ENCODE measurements at places on chromosomes 2 and 18.
A peak's percentile ranks its signal among the peaks of the same experiment; 100 is the strongest.

GRCh38 chr2:152646264-152646663 lies 71.0 kb downstream of the PRPF40A start:
- no peak for DNase-seq

GRCh38 chr2:236195726-236196125 lies 27.5 kb upstream of the GBX2 start:
- no peak for DNase-seq

- DNase-seq, result no peak
These were observed 350.4 kb downstream of the NR4A2 start for GRCh38 chr2:155982135-155982534.

GRCh38 chr2:111123751-111124150 lies 3.0 kb downstream of the BCL2L11 start:
- DNase-seq, result no peak

DNA sequence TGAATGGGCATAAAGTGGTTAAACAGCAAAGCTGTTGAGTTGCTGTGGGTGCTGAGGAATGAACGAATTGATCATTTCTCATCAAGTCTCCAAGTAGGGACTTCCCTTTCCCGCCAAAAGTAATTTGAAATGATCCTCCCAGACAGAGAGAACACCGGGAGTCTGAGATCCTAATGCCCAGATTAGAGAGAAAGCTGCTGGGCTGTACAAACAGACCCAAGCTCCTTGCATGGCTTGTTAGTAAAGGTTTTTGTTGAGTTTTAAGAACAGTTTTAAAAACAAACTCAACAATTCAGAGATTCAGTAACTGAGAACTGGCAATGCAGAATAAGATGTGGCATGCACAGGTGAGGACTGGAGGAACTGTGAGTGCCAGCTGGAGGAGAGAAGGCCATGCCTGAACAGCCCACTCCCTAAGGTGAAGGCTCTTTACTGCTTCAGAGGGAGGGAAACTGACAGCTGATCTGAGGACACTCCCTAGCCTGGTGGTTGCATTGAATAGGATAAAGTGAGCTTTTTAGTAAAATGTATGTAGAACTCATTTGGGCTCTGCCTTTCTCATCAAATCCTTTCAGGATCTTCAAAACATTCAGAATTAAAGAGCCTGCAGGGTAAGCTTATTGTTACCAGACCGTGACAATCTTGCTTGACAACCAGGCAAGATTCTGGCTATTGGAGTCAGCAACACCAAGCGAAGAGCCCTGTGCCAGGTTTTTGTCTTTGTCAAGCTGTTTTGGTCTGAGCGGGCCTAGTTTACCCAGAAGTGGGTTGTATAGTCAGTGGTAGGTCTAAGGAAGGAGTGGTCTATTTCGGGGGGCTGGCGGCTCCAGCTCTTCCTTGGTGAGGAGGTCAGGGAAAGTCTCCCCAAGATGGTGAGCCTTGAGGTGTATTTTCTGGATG lies 63.2 kb upstream of the IGFBP5 start:
- DNase-seq, result no peak

DNA sequence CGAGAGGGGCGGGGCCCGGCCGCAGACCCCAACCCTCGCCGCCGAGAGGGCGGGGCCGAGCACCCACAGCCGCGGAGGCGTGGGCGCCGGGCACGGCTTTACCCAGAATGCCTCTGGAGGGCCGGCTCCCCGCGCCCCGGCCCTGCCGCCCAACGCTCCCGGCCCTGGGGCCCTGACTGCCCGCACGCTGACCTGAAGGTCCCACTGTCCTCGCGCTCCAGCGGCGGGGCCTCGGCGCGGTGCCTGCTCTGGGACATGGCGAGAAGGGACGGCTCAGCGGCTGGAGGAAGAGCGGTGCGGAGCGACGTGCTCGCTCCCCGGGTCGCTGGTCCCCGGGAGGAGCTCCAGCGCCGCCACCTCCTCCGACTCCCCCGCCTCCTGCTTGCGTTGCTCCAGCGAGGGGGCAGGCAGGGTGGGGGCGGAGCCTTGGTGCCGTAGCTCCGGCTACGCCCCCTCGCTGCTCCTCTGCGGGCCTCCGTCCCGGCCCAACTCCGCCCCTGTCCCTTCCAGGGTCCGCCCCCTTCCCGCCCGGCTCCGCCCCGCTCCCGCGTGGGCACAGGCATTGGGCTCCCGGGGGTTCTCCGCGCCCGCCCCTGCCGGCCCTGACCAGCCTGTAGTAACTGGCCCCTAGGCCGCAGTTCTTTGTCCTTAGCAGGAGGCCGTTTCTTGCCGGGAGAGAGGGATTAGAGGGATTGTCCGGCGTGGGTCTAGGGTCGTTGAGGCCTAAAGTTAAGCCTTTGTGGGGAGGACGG lies at the start of the genes PJVK and PRKRA:
Gene PJVK, plus strand, starts transcription at position 605 of the 752 bp plus-strand sequence. CDS start 2,032 bp downstream, outside the sequence.
Gene PRKRA, minus strand, starts transcription at position 402 of the 752 bp plus-strand sequence. Its CDS starts 145 bp downstream, at position 257.
- DNase-seq, result peak; percentile 97

GRCh38 chr2:235744161-235744560 lies 250.3 kb downstream of the AGAP1 start:
- no peak for DNase-seq

- no peak for DNase-seq
These were observed 261.2 kb downstream of the STK39 start for GRCh38 chr2:167986223-167986622.

DNA sequence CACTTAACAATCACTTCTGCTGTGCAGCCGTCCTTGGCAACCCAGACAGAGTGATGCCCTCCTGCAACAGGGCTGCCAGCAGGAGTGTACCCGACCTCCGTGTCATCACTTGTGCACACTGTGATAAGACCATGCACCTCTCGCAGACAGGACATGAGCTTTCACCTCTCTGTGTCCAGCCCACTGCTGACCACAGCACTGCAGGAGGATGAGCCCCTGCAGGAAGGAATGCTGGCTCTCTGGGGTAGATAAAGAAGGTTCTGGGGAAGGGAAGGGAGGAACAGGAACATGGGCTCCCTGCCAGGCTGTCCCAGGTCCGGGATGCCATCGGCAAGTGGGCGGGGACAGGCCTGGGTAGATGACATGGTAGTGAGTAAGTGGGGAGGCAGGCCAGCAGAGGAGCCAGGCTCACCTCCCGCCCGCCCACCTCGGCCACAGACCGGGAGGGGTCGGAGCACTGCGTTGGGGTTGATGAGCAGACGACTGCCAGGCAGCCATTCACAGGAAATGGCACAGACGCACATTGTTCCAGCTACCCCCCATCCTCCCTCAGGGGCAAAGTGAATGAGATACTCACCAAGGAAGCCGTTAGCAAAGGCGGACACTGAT lies 18.6 kb upstream of the COL6A3 start:
- no peak for DNase-seq

DNA sequence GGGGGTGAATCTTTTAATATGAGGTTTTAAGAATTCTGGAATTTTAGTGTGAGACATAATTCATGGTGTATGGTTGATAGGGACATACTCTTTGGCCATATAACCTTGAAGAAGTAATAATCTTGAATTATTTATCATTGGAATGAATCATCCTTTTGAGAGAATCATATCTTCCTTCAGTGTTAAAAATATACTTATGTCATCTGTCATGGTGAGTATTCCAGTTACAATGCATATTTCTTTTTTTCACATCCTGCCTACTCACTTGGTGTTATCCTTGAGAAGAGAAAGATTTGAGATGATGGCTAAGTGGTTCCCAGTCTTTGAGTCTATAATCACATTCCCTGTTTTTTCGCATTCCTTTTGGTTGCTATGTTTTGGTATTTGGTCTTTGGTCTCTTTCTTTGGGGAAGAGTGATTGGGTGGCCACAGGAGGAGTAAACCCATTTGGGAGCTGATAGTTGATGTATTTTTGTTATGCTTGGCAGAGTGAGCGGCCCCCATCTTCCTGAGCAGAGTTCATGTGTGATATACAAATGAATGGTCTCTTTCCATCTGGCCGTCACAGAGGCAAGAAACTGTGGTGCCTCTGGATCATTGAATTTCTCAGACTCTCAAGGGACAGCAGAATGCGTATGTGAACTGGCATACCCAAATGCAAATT lies 21.6 kb downstream of the ASAP2 start:
- DNase-seq, result no peak

DNA sequence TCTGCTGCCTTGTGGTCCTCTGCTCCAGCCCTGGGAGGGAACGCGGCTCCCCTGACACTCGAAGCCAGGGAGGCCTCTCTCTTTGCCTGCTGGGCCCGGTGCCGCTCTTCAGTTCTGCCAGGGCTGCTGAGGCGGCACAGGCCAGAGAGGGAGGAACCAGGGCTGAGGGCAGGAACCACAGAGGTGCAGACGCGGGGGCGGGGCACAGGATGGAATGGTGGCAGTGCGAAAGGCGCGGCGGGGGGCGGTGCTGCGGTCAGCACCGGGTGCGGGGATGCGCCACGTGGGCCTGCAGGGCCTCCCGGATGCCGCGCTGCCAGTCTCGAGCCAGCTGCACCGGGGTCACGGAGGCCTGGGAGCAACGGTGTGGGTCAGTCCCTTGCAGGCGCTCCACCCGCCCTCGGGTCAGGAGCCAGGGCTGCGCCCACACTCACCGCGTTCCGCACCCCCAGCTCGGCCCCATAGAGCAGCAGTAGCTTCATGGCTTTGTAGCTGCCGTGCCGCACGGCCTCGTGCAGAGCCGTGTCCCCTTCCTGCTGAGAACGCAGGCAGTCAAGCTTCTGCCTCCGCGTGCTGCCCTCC lies 4.4 kb downstream of the ANKRD23 start:
- DNase-seq, result peak; percentile 80

DNA sequence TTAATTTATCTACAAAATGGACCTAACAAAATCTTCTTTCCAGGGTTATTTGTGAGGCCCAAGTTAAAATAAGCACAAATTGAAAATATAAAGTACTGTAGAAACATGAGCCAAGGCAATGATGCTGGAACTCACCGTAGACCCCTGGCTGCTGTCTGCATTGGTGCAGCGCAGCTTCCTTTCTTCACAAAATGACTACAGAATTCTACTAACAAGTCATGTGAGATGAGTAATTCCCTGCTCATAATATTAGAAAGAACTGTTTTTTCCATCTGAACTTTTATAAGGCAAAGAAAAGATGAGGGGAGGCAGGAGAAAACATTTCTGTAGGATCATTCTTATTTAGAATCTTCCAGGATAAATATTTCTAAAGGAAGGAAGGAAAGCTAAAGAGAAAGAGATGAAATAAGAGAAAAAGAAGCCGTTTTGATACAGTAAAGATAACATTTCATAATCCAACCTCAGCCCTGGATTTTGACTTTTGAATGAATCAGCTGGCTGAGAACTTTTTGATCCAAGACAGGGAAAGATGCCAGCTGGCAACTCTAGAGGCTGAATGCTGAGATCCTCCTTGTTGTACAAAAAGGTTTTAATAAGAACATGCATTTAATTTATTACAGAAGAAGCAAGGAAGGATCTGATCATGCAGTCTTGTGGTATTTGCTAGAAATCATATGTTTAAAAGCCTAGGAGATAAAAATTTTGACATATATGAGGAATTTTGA lies 183.9 kb upstream of the KLHL14 start:
- no peak for DNase-seq

DNA sequence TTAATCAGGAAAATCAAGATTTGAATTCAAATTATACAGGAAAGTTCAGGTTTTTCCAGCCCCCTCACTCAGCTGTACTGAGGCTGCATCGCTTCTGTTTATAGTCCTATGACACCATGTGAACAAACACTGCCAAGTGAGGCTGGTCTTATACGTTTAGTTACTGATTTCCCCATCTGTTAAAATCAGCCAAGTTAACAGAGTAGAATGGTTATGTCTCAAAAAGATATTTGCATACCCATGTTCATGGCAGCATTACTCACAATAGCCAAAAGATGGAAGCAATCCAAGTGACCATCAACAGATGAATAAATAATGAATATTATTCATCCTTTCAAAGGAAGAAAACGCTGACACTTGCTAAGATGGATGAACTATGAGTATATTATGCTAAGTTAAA lies 43.8 kb downstream of the REEP1 start:
- DNase-seq, result no peak

DNA sequence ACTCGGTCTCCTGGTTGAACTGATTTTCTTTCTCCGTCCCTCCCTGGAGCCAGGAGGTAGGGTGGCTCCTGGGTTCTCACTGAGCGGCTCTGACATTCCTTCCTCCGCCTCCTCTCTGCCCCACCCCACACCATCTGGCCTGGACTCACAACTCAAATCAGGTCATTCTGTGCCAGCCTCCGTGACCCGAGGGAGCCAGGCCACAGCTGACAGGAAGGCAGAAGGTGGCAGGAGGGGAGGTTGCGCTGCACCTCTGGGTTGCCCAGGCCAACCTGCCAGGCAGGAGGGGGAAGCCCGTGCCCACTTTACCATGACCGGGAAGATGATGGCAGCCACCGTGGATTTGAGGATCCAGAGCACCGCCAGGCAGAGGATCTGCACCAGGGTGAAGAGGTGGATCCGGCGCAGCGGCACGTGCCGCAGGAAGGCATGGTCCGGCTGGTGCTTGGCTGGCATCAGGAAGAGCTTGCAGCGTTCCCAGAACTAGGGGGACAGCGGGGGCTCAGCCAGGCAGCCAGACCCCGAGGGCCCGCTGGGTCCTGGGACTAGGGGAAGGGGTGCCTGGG lies 28.3 kb downstream of the MTHFD2 start:
- DNase-seq, result no peak

- no peak for DNase-seq
These were observed 304.8 kb downstream of the TRIB2 start for GRCh38 chr2:13021470-13021957.

GRCh38 chr2:12045864-12046291 lies 299.4 kb downstream of the LPIN1 start:
- DNase-seq, result no peak

GRCh38 chr2:227404585-227405271 lies 17.0 kb upstream of the SCYGR1 start:
- no peak for DNase-seq

- DNase-seq, result no peak
These were observed 70.2 kb upstream of the GALNT3 start for GRCh38 chr2:165864296-165864695.

DNA sequence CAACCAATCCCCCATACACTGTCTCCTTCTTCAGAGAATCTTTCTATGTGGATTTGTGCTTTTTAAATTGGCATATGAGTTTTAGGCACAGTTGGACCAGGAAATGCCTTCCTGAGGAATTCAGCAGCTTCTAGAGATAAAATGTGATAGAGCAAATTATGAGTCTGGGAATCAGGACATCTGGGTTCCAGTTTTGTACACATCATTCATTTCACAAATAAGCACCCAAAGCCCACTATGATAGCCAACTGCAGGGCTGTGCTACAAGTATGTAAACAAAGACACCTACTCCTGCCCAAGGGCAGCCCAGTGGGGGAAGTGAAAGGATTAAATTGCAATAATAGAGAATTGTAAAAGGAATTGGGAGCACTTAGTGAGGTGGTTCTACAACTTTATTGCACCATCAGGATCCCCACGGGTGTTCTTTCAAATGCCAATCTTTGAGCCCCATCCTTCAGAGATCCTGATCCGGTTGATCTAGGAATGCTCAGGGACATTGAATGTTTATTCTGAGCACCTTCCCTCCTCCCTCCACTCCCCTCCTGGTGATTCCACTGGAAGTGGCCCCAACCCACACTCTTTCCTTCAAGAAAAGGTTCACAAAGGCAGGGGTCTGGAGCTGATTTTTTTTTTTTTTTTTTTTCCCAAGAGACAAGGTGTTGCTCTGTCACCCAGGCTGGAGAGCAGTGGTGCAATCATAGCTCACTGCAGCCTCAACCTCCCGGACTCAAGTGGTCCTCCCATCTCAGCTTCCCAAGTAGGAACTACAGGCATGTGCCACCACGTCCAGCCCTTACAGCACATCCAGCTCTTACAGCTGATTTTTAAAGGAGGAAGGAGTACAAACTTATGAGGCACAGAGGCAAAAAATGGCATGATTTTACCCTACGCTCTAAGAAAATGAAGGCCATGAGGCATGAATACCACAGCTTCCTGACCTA lies 11.1 kb upstream of the KCMF1 start:
- DNase-seq, result no peak
